ENCODE measurements at places on chromosomes 6 and 20. TPM values are rescaled to one million over a fixed set of nuclear protein-coding genes. Genes with fewer than 3 reads are reported as not detected.

The CD93 gene
- total RNA-seq = not detected

The CRISP1 gene
- total RNA-seq = not detected

The DDX43 gene
- total RNA-seq = not detected

The LPA gene
- total RNA-seq = not detected

The SIRPB1 gene
- total RNA-seq = 3.8 TPM

The IMPG1 gene
- not detected for total RNA-seq

The COL19A1 gene
- not detected for total RNA-seq

The OPRM1 gene
- total RNA-seq = not detected

The OR12D3 gene
- not detected for total RNA-seq

All from mammary epithelial cell (primary cell).